ENCODE measurements at places on chromosomes 4 and X. TPM values are rescaled to one million over a fixed set of nuclear protein-coding genes. Genes with fewer than 3 reads are reported as not detected.

Gene TMPRSS11A
- total RNA-seq: not detected

Gene F9
- total RNA-seq: not detected

Gene NOCT
- 10.3 TPM for total RNA-seq

Gene MAGEA1
- total RNA-seq: not detected

Gene PLAC1
- 1.3 TPM for total RNA-seq

Gene DUSP21
- not detected for total RNA-seq

Gene RNF128
- total RNA-seq: not detected

Gene C1QTNF7
- total RNA-seq: not detected

Gene BMX
- total RNA-seq: not detected

Gene TCP11X2
- not detected for total RNA-seq

Gene CT47B1
- total RNA-seq: not detected

Gene USP26
- not detected for total RNA-seq

Gene SMIM9
- total RNA-seq: not detected

Gene FAM149A
- 2.0 TPM for total RNA-seq

Gene ADGRG2
- total RNA-seq: 0.12 TPM

Gene SSX4
- total RNA-seq: not detected

Gene XAGE2
- total RNA-seq: not detected

Measured in activated T-cell treated with anti-CD3 and anti-CD28 coated beads, Interleukin-2, amount 50 U/mL, for 72 hours (primary cell).